ENCODE measurements at places on chromosomes 7 and 10.

DNA sequence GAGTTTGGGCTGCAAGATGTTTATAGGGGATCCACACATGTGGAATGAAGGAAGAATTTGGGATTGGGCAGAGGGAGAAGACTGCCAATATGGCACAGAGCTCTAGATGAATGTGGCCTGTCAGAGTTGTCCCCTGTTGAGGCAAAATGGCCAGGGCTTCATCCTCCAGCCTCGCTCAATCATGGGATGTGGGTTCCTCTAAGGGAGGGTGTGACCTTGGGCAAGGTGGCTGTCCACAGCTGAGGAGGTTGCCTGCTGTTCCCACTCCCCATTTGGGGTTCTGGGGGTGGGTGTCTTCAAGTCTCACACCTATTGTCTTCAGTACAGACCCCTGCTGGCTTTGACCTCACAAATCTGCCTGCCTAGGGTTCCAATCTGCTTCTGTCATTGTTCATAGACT lies 121.6 kb upstream of the FAM204A start:
- DNase-seq = no peak

- DNase-seq = no peak
These were observed 638.1 kb upstream of the FOXK1 start for GRCh38 chr7:4043988-4044387.

GRCh38 chr7:131409129-131409766 lies 81.6 kb downstream of the MKLN1 start:
- DNase-seq = no peak

GRCh38 chr7:21914671-21915070 lies 31.0 kb downstream of the CDCA7L start:
- no peak for DNase-seq

DNA sequence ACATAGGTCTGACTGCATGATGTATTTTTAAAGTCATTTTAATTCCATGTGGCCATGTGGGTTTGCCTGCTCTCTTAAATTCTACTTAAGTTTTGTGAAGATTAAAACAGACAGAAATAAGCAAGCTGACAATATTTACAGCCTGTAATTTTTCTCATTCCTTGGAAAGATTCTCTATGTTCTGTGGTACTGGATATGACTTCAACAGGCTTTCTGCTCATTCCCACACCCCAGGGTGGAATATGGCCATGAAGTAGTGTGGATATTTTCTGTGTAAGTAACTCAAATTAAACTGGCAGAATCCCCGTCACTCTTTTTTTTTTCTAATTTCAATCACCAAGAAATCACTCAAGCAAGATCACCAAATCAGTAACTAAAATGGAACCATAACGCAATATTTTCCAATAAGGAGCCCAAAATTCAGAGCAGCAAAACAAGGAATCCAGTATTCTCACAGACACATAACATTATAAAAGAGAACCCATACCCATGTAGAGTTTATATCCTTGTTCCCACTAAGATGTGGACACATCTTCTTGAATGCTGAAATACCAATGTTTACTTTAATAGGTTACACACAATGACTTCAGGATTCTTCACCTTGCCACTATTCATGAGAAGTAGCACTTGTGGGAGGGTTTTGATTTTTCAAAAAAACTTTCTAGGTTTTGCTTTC lies 5.7 kb downstream of the HOXA5 start:
- no peak for DNase-seq

DNA sequence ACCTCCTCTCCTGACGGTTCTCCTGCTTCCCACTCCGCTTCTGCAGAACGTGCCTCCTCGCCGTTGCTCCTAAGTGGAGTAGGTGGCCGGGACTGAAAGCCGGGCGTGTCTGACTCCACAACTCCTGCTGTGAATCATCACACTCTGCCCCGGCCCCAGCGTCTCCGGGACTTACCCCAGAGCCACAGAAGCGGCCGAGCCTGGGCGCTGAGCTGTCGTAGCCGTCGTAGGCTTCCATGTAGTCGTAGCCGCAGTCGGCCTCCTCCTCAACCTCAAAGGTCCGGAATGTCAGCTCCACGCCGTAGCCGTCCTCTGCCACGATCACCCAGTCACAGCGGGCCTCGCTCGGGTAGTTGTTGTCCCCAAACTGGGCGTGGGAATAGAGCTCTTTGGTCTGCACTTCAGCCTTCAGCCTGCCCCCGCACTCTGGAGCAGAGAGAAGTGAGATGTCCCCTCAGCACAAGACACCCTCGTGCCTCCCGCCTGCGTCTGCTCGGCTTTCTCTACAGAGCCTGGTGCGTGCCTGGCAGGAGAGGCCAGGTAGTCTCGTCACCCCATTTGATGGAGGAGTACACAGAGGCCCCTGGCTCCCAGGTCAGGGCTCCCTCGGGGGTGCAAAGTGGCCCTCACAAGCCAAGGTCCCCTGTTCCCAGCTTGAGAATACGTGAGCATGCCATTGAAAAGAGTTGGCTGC lies 11.2 kb upstream of the OPALIN start:
- DNase-seq = no peak

DNA sequence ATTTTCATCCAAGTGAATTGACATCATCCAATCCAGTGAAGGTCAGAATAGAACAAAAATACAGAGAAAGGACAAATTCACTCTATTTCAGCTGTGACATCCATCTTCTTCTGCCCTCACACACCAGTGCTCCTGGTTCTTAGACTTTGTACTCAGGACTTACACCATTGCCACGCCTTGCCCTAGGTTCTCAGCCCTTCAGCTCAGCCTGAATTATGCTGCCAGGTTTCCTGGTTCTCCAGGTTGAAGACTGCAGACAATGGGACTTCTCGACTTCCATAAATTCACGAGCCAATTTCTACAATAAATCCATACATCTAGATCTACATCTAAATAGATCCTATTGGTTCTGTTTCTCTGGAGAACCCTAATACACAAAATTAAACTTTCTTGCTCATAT lies 181.2 kb upstream of the KCND2 start:
- DNase-seq = no peak

- DNase-seq = no peak
These were observed 73.0 kb downstream of the NEURL1 start for GRCh38 chr10:103566536-103566935.

- no peak for DNase-seq
These were observed 6.3 kb downstream of the TSPAN13 start for GRCh38 chr7:16759840-16760239.

GRCh38 chr10:118742032-118742431 lies 12.7 kb downstream of the CACUL1 start:
- no peak for DNase-seq

DNA sequence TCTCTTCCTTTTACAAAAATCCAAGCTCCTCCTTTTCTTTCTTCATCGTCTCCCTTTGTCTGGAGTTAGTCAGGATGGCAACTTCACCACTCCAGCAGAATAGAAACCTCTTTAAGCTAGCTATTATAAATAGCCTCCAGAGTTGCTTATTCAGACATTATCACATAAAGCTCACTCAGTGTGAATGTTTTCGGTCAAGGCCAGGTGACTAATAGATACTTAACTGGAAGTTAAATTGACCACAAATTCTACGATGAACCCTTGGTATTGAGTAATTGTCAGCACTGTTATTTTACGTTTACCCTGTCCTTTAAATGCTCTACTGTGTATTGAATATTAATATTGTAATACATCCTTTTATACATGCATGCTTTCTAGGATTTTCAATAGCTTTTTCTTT lies 340.4 kb downstream of the OTUD1 start:
- DNase-seq = no peak

DNA sequence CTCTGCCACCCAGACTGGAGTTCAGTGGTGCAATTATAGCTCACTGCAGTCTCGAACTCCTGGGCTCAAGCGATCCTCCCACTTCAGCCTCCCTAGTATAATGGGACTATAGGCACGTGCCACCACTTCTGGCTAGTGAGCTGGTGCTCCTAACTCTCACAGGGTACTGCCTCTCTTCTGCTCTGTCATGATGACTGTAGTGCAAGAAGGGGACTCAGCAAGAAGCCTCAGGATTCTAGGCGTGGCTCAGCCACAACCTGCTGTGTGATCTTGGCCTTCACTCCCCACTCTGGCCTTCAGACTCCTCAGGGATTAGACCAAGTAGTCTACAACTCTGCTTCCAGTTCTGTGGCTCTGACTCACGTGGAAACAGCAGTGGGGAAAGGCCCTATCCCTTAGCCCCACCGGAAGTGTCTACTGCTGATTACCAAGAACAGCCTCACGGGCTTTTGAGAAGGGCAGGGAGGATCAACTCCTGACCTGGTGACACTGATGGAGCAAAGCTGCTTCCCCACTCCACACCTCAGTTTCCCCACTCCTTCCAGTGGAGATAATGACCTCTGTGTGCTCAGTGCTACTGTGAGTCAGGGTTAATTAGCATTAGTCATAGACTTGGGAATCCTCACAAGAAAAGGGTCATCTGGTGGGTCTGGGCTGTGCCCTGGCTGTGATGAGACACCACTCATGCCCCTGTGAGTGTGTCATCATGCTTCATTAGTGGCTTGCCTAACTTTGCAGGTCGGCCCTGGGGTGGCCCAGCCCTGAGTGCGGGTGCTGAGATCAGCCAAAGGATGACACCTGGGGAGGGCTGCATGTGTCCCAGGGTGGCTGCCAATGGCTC lies 41.1 kb downstream of the ZC3HC1 start:
- no peak for DNase-seq

DNA sequence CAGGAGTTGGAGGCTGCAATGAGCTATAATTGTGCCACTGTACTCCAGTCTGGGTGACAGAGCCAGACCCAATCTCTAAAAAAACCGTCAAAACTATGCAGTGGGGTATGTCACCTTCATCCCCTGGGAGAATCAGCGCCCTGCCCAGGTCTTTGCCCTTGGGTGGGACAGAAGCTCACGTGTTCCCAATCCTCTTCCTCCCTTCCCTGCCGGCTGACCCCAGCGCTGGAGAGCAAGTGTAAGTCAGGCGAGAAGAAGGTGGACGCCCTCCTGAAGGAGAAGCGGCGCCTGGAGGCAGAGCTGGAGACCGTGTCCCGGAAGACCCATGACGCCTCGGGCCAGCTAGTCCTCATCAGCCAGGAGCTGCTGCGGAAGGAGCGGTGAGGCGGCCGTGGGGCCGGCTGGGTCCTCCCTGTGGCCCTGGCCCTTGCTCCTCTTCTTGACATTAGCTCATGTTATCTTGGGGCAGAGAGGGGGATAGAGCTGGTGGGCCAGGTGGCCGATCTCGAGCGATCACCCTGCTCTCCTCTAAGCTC lies 64.8 kb upstream of the GTF2IRD1 start:
- no peak for DNase-seq

DNA sequence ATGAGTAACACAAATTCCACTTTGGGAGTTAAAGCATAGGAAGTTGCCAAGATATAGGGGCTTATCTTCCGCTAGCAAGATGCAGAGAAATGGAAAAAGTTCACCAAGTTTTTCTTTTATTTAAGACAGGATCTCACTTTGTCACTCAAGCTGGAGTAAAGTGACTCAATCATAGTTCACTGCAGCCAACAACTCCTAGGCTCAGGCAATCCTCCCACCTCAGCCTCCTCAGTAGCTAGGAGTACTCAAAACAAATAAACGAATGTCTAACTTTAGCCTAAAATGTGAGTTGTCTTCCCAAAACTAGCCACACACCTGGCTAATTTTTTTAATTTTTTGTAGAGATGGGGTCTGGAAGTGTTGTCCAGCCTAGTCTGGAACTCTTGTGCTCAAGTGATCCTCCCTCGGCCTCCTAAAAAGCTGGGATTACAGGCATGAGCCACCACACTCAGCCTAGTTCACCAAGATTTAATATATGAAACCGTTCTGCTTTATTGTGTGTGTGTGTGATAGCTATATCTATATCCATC lies 9.9 kb downstream of the VIM start:
- no peak for DNase-seq

- DNase-seq = peak; percentile 51
These were observed 11.6 kb upstream of the FFAR4 start for GRCh38 chr10:93554760-93555432.

GRCh38 chr10:110307805-110308204 lies 3.1 kb upstream of the SMNDC1 start:
- no peak for DNase-seq

- DNase-seq = no peak
These were observed 292.2 kb upstream of the NPVF start for GRCh38 chr7:25520516-25520915.

- DNase-seq = peak; percentile 93
These were observed 41.9 kb upstream of the PSMG3 start for GRCh38 chr7:1611708-1612241.

- DNase-seq = no peak
These were observed 11.6 kb upstream of the RAB11FIP2 start for GRCh38 chr10:118058371-118058770.

GRCh38 chr7:123500878-123501489 lies 33.4 kb downstream of the IQUB start:
- DNase-seq = no peak

GRCh38 chr7:37208528-37208927 lies 240.1 kb downstream of the ELMO1 start:
- DNase-seq = peak; percentile 95

- DNase-seq = peak; percentile 66
These were observed 1.3 kb upstream of the ARID5B start for GRCh38 chr10:61899997-61900828.

DNA sequence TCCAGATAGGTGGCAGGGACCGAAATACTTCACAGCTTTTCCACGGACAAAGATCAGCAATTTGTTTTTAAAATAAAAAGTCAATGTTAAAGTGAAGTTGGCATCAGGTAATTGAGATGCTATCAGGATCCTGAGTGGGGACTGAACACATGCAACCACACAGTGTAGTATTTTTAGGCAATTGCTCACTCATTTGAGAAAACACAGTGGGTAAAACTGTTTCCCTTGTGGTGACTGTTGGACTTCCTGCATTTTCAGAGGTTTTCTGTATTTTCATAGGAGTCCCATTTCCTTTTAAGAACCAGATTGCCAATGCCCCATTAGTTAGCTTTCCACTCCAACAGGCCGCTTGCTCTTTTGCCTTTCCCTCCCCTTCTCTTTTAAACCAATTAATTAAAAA lies 159.5 kb upstream of the ZNF32 start:
- DNase-seq = no peak

GRCh38 chr7:92747041-92747835 lies 89.1 kb downstream of the CDK6 start:
- no peak for DNase-seq

DNA sequence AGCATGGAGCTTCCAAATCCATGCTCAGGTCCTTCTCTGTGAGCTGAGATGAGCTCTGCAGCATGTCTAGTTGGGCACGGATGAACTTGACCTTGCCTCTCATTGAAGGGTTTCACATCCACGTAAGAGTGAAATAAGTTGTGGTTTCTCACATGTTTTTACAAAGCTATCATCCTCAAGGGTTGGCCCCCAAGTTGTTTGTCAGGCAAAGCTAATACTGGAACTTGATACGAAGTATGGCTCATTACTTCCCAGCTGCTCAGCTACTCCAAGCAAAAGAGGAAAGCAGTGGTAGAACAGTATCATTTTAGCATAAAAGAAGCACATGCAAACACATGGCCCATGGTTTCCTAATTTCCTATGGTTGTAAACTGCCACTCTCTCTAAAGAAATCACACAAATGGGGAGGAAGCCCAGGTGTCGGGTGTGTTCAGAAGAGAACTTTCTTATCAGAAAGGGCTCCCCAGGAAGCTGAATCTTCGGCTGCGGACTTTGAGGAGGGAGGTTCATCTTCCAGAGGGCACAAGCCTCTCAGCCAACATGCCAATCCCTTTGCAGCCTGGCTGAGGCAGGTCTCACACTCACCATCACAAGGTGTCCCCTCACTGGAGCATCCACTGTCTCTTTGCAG lies 45.3 kb downstream of the PDLIM1 start:
- no peak for DNase-seq

- no peak for DNase-seq
These were observed 1.1 kb upstream of the GAD2 start for GRCh38 chr10:26215396-26215934.

- peak; percentile 57 for DNase-seq
These were observed 4.9 kb upstream of the SLC29A3 start for GRCh38 chr10:71314028-71314693.

- no peak for DNase-seq
These were observed 67.1 kb upstream of the DNAAF5 start for GRCh38 chr7:659306-659847.

GRCh38 chr7:149742075-149742701 lies 31.2 kb downstream of the ZNF467 start:
- DNase-seq = peak; percentile 63

Measured in globus pallidus (tissue), 1 donor.